ENCODE measurements at places on chromosomes 6 and 20.

DNA sequence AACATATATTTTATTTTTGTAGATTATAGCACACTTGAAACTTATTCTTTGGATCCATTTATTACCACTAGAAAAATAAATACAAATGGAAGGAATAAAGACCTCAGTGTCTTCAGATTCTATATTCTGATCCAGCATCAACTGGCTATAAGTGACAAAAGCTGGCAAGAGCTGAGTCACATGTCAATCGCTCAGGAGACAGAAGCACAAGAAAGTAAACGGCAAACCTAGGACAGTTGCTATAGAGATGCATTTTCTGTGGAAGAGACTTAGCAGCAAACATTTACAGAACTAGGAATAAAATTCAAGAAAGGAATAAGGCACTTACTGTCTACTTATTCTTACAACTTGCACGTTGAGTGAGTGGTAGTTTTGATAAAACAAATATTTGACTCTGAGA lies 230.4 kb downstream of the CLVS2 start:
- DNase-seq, result no peak

- no peak for DNase-seq
Measured at GRCh38 chr6:5217356-5217755, 43.4 kb downstream of the LYRM4 start.

DNA sequence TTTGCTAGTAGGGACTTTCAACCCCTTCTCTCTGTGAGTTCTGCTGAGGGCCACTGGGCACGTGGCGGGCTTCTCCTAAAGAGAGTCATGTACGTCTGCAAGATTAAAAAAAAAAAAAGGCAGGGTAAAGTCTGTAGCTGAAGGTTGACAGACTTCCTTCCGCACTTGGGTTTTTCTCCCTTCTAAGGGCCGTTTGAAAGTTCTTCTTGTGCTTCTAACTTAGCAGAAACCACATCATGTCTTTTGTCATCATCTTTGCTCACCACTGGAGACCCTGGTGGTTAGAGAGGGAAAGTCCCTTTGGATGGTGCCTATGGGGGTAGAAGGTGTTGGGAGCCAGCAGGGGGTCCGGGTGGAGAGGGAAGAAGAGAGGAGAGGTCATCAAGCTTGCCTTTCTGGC lies 31.4 kb downstream of the PRDM1 start:
- DNase-seq, result peak; percentile 86

DNA sequence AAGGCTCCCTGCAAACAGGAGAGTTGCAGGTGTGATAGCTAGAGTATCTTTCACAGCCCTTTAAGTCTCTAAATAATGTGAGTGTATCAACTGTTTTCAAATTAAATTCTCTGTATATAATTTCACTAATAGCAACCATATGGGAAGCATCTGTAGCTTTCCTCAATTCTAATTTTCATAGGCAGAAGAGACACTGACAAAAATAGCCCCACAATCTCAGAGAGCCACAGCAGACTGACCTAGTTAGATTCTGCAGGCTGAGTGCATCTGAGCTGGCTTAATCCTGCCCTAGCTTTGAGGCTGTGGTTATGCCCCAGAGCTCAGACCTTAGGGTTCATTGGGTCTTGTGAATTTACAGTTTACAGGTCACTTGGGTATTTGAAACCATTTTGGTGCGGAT lies 63.9 kb downstream of the MAP7 start:
- no peak for DNase-seq

- no peak for DNase-seq
Measured at GRCh38 chr20:41213150-41213820, 75.9 kb downstream of the PLCG1 start.

DNA sequence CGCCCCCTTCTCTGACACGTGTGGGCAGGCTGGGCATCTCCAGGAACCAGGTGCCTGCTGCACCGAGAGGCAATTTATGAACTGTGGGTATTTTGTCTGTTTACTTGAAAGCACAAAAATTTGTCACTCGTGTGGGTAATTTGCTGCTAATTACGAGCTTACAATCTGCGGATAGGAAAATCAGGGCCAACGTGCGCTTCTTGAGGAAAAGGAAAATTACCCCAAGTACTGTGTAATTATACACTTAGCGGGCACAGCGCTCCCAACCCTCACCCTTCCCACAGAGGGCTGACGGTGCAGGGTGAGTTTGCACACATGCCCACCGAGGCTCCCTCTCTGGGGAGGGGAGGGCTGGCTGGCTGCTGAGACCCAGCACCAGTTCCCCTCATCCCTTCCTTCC lies 25.3 kb upstream of the MDGA1 start:
- no peak for DNase-seq

GRCh38 chr20:23039885-23040508 lies 4.9 kb downstream of the SSTR4 start:
- no peak for DNase-seq

GRCh38 chr6:167094436-167094819 lies 28.5 kb upstream of the CCR6 start:
- DNase-seq, result no peak

GRCh38 chr6:129608886-129609537 lies 101.0 kb downstream of the ARHGAP18 start:
- DNase-seq, result no peak

DNA sequence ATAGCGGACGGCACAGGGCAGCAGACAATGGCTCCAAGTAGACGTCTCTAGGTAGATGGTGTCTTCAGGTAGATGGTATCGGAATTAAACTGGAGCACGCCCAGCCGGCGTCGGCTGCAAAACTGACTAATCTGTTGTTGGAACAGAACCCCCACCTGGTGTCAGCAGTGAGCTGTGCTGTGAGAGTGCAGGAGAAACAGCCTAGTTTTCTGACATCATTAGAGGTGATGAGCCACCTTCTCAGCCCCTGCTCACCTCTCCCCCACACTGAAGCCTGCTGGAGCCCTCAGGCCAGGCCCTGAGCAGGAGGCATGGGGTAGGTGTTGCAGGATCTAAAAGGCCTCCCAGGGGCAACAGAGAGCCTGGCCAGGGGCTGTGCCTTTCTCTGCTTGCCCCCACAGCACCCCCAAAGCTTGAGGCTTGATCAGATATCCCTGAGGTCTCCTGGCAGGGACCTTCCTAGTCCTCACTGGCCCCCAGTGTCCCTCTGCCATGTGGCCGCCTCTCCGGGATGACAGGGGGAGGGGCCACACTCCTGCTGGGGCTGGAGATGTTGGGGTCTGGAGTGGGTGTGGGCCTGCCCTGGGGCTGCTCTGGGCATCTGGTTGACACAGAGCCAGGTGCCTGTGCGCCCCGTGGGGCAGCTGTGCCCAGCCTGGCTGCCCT lies 6.9 kb upstream of the HELZ2 start:
- peak; percentile 48 for DNase-seq

DNA sequence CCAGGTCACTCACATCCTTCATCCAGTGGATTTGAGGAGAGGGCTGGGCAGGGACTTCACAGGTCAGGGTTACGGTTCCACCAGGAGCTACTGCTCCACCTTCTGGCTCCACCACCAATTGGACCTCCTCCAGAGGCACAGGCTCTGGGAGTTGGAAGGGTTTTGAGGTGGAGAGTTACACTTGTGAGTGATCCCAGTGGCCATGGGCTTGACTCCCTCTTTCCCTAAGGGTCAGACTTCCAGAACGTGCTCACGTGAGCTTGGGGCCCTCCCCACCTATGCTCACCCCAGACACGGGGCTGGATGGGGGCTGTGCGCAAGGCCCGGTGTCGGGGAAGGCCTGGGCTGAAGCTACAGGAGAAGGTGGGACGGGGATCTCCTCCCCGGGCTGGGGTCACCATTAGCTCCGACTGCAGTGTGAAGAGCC lies 1.5 kb downstream of the AGER start:
- no peak for DNase-seq

DNA sequence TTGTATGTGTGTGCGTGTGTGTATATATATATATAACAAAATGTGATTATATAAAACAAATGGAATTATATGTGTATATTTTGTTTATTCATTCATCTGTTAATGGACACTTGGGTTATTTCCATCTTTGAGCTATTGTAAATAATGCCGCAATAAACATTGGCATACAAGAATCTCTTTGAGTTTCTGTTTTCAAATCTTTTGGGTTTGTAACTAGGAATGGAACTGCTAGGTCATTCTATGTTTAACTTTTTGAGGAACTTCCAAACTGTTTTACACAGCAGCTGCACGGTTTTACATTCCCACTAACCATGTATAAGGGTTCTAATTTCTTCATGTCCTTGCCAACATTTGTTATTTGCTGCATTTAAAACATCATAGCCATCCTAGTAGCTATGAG lies 39.9 kb upstream of the TGM2 start:
- DNase-seq, result no peak

GRCh38 chr6:37709250-37709931 lies 11.7 kb upstream of the MDGA1 start:
- DNase-seq, result no peak

DNA sequence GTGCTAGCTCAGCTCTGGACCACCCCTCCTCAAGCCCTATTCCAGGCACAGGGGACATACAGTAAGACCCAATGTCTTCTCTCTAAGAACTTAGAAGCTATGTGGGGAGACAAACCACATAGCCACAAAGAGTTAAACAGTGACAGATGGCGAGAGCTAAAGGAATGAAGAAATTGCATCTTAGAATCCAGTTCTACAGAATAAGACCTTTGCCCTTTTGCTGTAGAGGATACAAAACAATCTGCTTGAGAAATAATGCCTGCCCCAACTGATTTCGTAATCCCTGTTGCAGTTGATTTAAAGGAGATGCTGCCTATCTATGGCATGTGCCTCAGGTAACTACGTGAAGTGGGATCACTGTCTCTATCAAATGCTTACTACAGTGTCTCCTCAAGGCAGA lies 31.2 kb downstream of the TNFRSF21 start:
- no peak for DNase-seq

DNA sequence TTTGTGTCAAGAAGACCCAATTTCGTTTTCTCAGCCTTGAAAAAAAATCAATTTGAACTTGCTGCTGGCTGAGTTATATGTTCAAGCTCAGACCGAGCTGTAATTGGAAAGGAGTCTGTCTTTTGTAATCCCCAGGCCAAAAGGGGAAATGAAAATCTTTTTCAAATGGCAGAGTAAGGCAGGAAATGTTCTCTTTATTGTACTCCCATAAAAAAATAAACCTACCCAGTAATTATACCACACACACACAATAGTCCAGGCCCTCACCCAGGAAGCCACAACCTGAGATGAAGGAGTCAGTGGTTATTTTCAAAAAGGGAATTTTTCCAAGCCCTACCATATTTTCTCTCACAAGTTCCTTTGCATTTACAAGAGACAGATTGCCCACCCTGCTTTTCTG lies 45.3 kb downstream of the CLIC5 start:
- DNase-seq, result no peak

DNA sequence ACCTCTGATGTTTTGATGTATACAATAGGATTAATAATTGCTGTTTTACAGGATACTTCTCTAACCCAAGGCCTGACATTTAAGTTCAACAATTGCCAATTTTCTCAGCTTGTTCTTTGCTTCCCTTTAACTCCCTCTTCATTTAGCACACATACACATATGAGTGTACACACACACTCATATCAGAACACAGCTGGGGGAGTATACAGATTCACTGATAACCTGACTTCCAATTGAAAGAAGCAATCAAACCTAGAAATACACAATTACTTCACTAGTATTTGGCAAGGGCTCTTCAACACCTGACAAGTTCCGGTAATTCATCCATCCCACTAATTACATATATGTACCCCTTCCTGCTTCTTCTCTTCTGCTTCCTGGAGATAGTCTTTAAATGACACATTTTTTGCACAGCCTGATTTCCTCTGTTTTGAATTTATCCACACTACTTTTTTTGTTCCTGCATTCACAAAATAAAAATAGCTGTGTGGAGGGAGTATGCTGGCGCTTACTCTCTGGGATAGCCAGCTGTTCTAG lies 11.2 kb downstream of the UST start:
- no peak for DNase-seq

DNA sequence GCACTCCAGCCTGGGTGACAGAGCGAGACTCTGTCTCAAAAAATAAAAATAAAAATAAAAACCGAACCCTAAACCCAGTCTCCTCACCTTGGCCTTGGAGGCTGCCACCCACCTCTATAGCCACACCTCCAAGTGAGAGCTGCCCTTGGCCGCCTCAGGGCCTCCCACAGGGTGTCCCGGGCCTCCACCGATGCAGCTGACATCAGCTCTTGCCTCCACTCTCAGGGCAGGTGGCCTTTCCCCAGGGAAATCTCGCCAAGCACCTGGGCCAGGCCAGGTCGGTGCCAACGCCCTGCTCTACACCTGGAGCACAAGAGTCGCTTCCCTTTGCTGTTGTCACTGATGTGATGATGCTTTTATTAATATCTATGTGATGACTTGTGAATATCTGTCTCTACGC lies 8.9 kb upstream of the MYL9 start:
- no peak for DNase-seq

- DNase-seq, result no peak
Measured at GRCh38 chr20:63212792-63213191, 3.1 kb downstream of the YTHDF1 start.

GRCh38 chr6:67560068-67560467 lies 1075.0 kb upstream of the ADGRB3 start:
- no peak for DNase-seq

- DNase-seq, result no peak
Measured at GRCh38 chr6:118186672-118187567, 279.9 kb downstream of the SLC35F1 start.

GRCh38 chr20:38073307-38074071 lies 39.9 kb downstream of the RPRD1B start:
- DNase-seq, result no peak

GRCh38 chr20:50504231-50504823 lies 5.9 kb upstream of the PTPN1 start:
- DNase-seq, result no peak

GRCh38 chr6:21201637-21202350 lies 391.8 kb upstream of the SOX4 start:
- no peak for DNase-seq

DNA sequence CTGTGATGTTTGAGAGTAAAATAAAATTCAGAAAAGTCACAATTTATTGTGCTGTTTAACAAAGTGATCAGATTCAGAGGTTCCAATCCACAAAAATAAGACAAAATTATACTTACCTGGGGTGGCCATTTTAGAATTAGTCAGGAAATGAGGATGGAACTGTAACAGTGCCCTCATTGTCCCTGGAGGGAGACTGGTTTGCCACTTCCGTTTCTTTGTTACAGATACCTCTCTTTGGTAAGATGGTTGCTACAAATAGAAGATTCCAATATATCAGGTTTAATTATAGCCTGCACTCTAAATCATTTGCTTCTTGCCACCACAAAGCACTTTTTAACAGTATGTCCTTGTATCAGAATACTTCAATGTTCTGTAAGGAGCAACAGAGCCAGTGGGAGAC lies 95.6 kb downstream of the CTNNBL1 start:
- DNase-seq, result no peak

GRCh38 chr6:130366107-130367005 lies 539 bp downstream of the TMEM200A start:
- DNase-seq, result no peak

DNA sequence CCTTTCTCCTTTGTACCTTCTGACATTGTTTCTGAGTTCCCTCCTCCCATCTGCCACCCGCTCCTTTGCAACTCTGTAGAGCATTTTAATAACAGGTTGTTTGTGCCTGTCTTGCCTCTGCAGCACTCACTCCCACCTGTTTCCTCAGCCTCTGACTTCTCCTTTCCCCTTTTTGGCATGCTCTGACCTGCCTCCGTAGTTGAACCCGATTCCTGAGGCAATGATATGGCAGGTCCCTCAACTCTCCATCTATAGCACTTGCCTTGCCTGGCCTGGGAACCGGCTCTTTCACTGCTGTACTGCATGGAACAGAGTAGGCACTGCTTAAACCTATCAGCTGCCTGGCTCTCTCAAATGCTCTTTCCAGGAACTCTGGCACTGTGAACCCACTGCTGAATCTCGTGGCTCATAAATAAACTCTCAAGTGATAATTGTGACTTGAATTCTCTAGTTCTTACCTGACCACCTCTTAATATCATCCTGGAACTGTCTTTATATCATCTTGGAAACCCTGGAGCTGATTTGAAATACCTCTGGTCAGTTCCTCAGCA lies 50.3 kb downstream of the UTRN start:
- DNase-seq, result no peak
